Naive thymus-derived CD4-positive, alpha-beta T cell (primary cell): ENCODE measurements at places on chromosomes 5 and 9. TPM values are rescaled to one million over a fixed set of nuclear protein-coding genes. Genes with fewer than 3 reads are reported as not detected.

GRCh38 chr5:129377504-129377903, 82.6 kb upstream of the ADAMTS19 start:
- no peak for DNase-seq

- no peak for DNase-seq
Measured at GRCh38 chr9:8382777-8383527, 583.4 kb upstream of the DMAC1 start.

- DNase-seq: no peak
Measured at GRCh38 chr9:33147416-33148169, 19.5 kb downstream of the B4GALT1 start.

DNA sequence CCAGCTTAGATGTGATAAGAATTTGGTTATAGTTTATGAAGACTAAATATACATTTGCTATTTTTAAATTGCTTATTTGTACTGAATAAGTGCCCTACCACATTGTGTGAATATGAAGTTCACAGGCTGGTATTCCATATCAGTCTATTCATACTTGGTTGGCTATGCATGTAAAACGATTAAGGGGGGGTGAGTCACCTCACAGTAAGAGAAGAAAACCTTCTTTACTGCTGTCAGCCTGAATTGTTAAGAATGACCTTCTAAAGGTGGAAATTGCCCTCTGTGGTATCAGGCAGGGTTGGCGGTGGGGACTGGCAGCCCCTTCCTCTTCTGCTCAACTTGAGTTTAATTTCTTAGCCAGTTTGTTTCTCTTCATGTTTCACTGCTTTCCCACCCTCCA, 127.0 kb upstream of the RPS23 start:
- no peak for DNase-seq

LCN9 gene
- total RNA-seq: not detected

CBY3 gene
- 0.62 TPM for total RNA-seq

KIF2A gene
- total RNA-seq: 145 TPM
